ENCODE measurements at places on chromosomes 6 and 20.
A peak's percentile ranks its signal among the peaks of the same experiment; 100 is the strongest.

DNA sequence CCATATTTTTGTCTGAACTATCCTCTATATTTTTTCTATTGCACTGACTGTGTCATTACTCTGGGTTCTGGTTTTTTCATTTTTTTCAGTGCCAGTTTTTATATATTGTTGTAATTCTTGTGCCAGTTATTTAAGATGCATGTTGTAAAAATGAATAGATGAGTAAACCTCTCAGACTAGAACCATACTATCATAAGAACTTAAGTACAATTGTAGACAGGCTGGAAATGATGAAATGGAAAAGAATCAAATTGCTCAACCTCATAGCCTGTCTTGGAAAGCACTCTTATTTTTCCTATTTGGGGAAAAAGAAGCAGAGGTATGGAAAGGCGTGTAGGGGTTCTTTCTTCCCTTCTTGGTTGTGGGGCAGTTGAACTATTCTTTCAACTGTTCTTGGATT lies 30.2 kb downstream of the PANK2 start:
- no peak for DNase-seq

DNA sequence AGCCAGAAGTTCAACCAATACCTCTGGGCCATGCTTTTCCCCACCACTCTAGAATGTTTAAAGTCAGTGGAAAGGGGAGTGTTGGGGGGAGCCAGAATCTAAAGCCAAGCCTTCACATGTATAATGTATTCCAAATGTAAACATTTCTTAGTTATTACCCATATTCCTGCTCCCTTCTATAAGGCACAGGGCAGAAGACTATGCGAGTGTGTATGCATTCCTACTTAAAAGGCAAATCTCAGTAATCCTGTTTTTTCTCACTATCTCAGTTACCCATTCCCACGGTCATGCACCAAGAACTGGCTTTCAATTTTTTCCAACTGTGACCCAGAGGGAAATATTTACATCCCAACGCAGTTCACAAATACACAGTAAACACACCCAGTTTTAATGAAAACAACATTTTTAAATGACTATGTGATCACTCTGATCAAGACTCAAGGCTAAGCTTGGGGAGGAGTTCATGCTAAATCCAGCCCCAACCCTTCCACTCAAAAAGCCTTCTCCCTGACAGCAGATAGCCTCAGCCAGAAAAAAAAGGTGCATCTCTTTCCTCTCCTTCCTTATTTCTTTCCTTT lies 57.5 kb downstream of the EPB41L2 start:
- DNase-seq: no peak

DNA sequence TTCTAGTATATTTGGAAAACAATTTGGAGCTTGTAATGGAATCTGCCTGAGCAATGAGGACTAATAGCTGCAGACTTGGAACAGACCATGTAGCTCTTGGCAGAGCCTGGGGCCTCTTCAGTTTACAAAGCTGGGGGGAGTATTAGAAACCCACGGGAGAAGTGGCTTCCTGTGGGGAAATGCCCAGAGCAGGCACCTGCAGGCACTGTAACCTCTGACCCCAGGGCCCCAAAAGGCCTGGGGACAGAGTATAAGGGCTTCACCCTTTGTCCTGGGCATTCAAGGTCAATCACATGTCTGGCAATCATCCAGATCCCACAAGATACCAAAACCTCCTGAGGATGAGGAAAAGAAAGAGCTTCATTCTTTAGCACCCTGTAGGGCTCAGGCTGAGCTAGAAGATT lies 19.4 kb downstream of the PKIG start:
- DNase-seq: peak; percentile 58

- no peak for DNase-seq
Measured at GRCh38 chr6:88141561-88142296, 24.4 kb downstream of the CNR1 start.

DNA sequence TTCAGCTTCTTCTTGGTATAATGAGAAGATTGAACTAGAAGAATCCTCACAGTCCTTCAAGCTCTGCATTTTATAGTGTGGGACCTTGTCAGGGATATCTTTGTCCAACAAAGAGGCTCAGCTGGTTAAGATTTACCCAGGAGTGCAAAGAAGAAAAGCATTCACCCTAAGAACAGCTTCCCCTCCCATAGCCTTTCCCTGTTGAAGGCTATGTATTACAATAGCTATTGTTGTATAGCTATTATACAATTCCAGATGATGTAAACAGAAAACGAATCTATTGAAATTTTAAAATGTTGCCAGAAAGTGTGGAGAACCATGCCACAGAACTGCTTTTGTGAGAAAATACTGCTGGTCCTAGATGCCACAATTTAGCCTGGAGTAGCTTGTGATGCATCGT lies 85.5 kb upstream of the CNKSR3 start:
- no peak for DNase-seq

DNA sequence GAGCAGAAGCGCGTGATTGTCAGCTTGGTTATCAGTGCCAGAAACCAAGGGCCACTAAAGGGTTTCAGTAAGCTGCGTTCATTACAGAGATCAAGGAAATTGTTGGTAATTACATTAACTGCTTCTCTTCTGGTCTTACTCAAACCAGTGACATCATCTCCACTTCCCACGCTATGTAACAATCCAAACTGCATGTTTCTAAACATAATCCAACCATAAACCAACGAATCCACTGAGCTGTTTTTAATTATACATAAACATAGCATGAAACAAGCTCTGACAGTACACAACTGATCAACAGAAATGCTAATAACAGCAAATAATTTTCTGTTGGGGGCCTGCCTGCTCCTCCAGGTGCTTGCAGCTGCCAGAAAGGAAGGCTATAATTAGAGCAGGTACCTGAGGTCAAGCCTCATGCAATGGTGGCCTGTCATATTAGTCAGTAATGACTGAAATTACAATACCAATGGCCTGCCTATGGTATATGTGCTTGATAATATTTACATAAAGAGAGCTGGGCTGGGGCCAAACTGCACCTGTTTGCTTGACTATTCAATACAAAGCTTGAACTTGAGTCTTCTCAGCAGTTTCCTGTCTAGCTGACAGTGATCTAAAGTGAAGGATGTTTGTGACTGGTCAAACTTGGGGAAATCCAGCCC lies 40.1 kb downstream of the ILRUN start:
- peak; percentile 43 for DNase-seq

DNA sequence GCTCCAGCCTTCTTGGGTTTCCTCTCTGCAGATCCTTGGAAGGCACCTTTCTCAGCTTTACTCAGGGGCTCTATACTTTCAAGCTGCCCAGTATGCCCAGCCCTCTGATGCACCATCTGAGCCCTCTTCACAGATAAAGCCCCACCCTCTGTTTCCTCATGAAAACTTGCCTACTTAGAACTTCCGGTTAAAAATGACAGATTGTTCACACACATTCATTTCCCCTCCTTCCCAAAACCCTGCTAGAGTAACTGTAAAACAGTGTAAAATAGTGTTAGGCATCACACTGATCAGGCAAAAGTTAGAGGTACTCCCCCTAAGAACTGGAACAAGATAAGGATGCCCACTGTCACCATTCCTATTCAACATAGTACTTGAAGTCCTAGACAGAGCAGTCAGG lies 14.0 kb upstream of the GCM1 start:
- no peak for DNase-seq

- no peak for DNase-seq
Measured at GRCh38 chr6:84255641-84256040, 28.2 kb upstream of the CEP162 start.

GRCh38 chr6:113146878-113147277 lies 710.3 kb upstream of the MARCKS start:
- DNase-seq: no peak

DNA sequence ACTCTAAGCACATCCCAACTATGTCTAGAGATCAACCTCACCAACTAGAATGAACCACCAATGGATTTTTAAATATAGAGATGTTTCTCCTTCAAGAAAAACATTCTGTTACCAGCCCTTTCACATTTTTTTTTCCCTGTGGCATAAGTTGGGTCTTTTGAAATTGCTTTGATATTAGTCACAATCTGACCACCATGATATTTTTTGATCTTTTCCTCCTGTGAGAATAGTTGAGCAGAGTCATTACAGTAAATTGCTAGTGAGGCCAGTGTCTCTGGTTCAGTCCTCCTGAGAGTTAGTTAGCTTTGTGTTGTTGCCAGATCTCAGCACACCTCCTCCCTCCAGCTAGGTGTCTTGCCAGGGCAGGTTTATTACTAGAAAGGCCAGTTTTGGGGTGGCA lies 79.7 kb upstream of the MYLIP start:
- DNase-seq: no peak

GRCh38 chr6:89597372-89597771 lies 41.2 kb downstream of the LYRM2 start:
- DNase-seq: no peak

DNA sequence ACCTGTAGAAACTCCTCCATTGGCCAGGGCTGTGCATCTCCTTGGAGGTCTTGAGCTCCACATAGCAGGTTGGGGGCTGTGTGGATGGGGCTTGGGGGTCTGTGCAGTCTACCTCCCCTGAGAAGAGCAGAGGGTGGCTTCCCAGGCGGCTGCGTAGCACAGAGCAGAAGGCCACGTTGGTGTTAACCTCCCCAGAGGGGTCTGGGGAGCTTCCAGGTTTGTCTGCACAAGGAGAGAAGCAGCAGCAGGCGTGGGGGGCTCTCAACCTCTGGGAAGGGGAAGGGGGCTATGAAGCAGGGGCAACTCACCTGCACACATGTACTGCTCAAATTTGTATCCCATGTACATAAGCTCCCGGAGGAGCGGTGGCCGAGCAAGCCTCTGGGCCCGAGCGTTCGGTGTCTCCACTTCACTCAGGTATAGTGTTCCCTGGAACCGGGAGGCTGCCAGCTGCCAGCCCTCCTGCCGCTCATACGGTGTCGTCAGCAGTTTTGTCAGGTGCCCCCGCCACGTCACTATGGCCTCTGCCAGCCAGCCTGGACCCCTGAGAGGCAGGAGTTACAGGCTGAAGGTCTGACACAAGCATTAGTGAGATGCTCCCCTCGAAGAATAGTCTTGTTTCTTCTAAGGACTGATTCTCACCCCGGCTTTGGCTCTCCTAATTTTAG lies 1.2 kb downstream of the DXO start:
- DNase-seq: no peak

DNA sequence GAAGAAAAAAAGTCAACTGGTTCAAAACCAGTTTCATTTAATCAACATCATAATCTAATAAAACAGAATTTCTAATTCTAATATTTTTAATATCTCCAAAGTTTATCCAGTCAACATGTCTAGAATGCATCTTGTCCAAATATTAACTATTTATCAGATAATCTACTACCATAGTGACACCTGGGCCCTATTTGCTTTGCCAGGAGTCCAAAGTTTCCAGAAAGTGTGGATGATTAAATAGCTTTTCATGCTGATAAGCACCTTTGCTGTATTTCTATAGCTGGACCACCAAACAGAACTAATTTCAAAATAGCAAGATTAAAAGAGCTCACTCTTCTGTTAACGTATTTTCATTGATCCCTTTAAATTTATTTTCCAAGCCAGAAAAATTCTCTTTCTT lies 12.3 kb upstream of the TAAR1 start:
- DNase-seq: no peak

DNA sequence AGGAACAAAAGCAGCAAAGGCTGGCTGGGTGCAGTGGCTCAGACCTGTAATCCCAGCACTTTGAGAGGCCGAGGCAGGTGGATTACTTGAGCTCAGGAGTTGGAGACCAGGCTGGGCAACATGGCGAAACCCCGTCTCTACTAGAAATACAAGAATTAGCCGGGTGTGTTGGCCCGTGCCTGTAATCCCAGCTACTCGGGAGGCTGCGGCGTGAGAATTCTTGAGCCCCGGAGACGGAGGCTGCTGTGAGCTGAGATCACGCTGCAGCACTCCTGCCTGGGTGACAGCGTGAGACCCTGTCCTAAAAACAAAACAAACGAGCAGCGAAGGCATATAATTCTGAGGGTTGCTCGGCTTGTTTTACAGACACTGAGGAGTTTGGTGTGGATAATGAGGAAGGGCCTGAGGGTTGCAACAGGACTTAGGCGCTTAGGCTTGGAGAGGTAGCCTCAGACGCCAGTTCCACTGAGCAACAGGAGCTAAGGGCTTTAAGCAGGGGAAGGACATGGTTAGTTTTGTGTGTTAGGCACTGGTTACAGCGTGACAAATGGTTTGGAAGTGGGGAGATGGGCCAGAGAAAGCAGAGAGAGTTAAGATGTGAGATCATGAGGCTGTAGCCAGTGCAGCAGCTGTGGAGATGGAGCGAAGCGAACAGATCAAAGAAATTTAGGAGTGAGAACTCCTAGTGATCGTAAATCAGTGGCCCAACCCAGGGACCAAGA lies 1.2 kb downstream of the MYH7B start:
- DNase-seq: no peak

DNA sequence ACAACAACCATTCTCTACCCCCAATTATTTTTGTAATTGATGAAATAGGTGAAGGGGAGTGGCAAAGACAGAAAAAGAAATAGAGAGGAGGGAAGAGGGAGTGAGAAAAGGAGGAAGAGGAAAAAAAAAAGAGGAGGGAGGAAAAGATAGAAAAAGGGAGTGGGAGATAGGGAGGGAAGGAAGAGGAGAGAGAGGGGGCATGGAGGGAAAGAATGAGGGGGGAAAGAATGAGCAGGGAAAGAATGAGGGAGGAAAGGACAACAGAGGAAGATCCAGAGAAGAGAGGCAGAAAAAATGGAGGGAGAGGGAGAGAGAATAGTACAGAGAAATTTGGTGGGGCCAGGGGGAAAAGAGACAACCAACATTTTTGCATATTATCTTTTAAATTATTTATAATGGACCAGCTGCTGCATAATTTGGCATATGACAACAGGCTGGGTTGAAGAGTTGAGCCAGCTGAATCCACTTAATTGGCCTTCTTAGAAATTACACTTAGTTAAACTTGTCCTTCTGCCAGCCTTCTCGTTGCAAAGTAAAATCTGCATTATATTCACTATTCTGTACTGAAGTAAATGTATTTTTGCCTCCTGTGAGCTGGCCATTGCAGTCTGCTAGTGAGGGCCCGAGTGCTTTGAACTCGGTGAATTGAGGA lies 101.0 kb downstream of the ARHGAP18 start:
- no peak for DNase-seq

Data from Ammon's horn (tissue), 1 donor.